Osteoblast (primary cell): ENCODE measurements at places on chromosomes 5 and 9. TPM values are rescaled to one million over a fixed set of nuclear protein-coding genes. Genes with fewer than 3 reads are reported as not detected.

PAM gene
- total RNA-seq: 248 and 254 TPM in 2 replicates

FOXI1 gene
- total RNA-seq: not detected in 2 replicates

RCL1 gene
- total RNA-seq: 11.5 and 15.6 TPM in 2 replicates

DNA sequence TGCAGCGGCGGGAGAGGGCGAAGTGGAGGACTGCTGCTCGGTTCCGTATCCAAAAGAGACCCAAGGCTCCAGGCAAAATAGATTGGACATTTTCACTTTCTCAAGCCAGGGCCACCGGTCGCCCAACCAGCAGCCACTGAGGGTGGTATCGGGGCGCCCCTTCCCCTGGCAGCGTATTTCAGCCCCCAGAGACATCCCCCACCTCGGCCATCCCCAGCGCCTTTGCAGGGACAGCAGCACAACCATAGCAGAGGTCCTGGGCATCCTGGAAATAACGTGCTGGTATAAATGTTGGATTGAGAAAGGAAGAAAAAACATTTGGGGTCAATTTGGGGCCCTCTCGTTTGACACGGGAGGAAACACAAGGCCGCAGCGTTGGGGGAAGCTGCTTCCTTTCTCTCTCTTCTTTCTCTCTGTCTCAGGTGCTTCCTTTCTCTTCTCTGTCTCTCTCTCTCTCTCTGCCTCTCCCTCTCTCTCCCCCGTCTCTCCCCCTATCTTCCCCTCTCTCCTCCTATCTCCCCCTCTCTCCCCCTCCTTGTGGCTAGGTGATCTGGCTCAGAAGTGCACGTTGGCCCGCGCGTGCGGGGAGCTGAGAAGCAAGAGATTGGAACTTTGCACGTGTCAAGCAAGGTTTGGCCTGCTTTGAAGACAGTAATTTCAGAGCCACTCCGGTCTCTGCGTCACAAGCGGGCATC is 624 bp upstream of the RETREG1 start:
- no peak for DNase-seq

GRCh38 chr5:180644129-180644824 is 5.1 kb downstream of the FLT4 start:
- DNase-seq: peak; percentile 62

PDLIM4 gene
- 47.7 and 67.7 TPM in 2 replicates for total RNA-seq

- no peak for DNase-seq
Observed at GRCh38 chr5:75286211-75286773, 49.6 kb upstream of the ANKRD31 start.

- no peak for DNase-seq
Observed at GRCh38 chr9:108396611-108397010, 459.2 kb downstream of the ACTL7B start.

DNA sequence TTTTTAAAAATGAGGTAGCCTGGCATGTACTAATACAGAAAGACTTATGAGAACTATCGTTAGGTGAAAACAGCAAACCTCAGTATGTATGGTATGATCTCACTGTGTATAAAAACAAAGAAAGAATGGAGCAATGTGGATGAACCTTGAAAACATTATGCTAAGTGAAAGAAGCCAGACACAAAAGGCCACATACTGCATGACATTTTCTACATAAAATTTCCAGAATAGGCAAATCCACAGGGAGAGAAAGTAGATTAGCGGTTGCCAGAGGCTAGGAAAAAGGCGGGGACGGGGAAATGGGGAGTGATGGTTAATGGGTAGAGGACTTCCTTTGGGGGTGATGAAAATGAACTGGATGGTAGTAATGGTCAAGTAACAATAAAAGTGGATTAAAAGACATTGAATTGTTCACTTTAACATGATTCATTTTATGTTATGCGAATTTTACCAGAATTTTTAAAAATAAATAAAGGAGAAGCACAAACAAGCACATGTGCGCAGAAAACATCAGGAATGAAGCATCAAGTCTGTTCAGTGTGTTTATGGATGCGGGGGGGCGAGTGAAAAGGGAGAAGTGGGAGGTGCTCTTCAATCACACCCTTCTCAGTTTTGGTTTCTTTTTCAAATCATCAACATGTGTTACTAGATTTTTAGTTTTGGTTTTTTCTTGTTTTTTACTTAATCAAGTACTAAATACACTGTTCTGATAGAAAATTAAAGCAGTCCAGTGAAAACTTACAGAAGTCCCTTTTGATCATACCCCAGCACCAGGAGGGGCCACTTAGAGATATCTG is 16.3 kb downstream of the ROR2 start:
- no peak for DNase-seq
